ENCODE measurements at places on chromosomes 16 and 17.
A peak's percentile ranks its signal among the peaks of the same experiment; 100 is the strongest.

DNA sequence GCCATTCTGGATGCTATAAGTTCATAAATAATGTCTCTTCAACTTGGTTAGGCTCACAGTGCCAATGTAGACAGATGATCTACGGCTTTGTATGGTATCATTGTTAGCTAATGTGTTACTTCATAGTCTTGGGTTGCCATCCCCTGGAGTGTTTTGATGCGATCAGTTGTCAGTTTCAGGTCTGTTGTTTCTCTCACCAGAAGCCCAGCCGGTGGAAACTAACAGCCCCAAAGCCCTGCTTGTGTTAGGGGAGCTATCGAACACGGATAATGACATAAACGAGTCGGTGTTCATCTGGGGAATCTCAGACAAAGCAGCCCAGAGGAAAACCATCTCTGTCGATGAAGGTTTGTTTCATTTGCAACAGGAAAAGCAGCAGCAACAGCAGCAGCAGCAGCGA is 107.4 kb upstream of the ANKFN1 start:
- no peak for DNase-seq

DNA sequence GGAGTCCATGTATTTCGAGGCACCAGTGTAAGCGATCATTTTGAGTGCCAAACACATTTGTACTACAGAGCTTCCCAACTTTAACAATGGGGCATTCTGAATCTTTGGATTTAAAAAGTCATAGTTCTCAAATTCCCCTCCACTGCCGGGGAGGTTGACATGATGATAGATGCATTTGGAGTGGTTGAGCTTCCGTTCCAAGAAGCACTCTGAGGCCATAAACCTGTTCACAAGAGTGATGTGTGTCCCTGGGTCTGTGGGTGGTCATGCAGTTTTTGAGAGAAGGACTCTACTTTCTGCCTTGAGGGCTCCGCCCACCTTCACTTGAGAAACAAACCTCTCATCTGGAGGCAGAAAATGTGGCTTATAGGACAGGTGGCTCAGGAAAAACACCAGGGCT is 43.7 kb downstream of the IRX5 start:
- DNase-seq = no peak

- no peak for DNase-seq
Measured at GRCh38 chr17:82457929-82458178, 687 bp upstream of the NARF start.

DNA sequence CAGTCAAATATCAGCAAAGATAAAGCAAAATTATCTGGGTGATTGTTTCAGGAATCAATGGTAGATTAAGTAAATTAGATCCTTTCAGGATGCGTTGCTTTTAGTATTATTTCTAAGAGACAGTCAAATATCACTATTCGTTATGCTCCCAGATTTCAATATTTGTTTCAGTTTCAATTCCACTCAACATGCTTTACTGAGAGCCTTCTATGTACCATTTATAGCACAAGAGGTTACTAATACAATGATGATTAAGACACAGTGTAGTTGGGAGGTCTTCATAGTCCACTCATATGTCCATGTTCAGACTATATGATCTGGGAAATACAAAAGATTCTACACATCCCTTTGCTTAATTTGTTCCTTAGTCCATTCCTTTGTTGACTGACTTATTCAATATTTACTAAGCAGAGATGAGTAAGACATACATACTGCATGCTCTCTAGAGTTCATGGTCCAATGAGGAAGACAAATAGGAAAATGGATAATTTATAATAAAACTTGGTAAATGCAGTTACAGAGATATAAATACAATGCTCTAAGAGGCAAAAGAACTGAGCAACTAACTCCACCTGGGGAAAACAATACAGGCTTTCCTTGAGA is 88.2 kb upstream of the NOG start:
- no peak for DNase-seq

DNA sequence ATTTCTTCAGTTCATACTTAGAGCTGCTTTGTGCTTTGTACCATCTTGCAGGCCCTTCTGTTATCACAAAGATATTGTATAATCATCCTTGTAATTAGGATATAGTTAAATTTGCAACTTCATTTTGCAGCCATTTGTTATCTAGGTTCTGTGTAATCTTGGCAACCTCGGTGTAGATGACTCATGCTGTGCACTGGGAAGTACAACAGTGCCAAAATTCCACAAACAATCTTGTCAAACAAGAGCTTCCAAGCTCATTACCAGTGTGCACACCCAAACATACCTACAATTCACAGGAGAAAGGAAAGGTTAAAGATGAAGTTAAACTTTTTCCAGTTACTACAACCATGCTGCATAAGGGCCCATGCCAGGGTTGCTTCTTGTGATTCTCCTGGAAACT is 1231.8 kb downstream of the CDH11 start:
- no peak for DNase-seq

DNA sequence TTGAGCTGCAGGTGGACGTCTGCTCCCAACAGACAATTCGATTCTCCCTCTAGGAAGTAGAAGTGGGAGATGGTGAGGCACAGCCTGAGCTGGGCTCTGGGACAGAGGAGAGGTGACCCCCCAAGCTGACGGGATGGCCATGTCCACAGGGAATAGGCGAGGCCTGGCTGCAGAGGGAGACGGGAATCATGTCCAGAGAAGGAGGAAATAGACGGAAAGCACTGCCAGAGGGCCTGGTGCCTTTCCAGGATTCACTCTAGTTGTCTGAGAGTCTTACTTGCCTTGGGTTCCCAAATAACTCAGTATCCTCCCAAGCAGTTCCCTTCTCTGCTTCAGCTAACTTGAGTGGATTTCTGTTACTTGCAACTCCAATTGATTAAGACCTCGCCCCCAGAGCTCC is 4.3 kb upstream of the CRISPLD2 start:
- DNase-seq = no peak

DNA sequence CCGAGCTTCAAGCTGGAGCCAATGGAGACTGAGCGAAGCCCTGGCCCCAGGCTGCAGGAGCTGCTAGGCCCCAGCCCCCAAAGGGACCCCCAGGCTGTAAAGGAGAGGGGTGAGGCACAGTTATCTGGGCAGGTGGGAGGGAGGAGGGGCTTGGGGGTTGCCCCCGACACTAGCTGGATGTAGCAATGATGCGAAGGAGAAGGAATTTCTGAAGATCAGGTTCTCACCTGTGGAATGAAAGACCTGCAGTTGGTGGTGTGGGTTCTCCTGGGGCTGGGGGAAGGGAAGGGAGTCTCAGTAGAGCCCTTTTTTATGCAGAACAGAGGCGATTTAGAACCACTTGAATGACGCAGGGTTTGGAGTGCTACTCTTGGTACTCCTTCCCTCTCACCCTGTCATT is 1.8 kb downstream of the ZNF263 start:
- no peak for DNase-seq

DNA sequence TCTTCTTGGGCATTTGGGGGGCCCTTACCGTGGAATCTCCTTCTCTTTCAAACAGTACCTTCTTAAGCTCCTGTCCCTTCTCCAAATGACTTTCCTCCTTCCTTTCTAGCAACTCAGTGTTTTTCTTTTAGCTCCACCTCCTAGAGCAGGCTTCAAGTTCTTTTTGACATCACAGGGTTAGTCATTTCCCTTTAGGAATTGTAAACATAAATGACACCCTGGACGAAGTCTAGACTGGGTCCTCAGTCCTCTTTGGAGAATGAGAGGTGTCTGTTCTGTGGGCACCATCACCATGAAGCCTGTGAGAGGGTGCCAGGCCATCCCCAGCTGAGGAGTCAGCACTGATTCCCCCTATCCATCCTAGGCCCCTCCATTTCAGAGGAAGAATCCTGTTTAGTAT is 94.7 kb downstream of the SALL1 start:
- DNase-seq = no peak

- peak; percentile 86 for DNase-seq
Measured at GRCh38 chr17:68291836-68292688, 767 bp downstream of the ARSG start.

Measured in ACHN (cell line).